ENCODE measurements at places on chromosomes 12 and 14.
A peak's percentile ranks its signal among the peaks of the same experiment; 100 is the strongest.

DNA sequence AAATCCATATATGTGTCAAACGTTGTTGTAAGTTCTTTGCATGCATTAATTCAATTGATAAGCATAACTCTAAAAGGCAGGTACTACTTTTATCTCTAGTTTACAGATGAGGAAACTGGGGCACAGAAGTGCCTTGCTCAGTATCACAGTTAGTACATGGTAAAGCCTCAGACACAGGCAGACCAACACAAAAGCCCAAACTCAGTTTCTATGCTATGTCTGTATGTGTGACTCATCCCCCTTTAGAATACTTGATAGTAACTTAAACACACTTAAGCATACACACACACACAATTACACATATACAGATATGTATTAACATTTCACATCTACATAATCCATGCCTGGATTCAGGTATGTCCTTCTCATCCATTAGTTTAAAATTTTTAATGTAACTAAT, 88.0 kb downstream of the EPS8 start:
- H3K27ac ChIP-seq, result peak overlapping the region; percentile 55
- H3K36me3 ChIP-seq, result no peaks in the 10 kb centered on the region
- DNase-seq, result peak; percentile 11

DNA sequence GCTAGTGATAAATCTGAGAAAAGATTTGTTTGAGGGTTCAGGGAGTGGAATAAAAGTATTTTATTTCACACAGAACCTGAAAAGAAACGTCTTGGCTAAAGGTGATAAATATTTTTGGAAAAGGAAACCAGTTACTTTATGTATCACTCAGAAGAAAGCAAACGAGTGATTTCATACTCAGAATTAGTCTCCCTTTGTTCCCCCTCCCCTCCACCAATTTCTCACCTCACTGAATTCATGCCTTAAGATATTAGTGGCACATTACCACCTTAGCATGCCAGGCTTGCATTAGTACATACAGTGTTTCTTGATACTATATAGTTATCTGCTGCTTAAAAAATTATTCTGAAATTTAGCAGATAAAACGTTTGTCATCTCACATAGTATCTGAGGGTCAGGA, 28.2 kb downstream of the G2E3 start:
- H3K27me3 ChIP-seq, result no peaks in the 10 kb centered on the region
- DNase-seq, result no peak
- H3K4me1 ChIP-seq, result no peaks in the 10 kb centered on the region
- no peak overlapping the region for H3K27ac ChIP-seq
- no peak overlapping the region for H3K4me3 ChIP-seq

DNA sequence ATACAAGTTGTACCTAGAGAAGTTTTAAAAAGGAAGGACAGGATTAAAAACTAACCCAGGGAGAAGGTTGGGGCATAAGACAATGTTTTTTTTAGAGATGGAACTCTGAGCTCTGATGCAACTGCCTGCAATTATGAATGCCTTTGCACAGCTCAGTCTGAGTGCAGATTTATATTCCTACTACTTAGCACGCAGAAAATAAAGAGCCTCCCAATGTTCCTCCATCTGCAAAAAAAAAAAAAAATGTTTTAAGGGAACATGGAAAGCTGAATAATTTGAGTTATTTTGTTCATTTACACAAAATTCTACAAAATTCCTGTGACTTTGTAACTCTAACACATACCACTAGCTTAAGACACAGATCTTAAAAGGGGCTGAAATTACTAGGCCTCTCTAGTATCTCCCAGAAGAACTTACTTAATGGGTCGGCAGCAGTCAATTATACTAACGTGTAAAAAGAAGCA, 15.7 kb downstream of the CLIP1 start:
- peak overlapping the region; percentile 58 for H3K27ac ChIP-seq
- H3K27me3 ChIP-seq, result no peaks in the 10 kb centered on the region
- no peak overlapping the region for H3K4me3 ChIP-seq
- H3K4me1 ChIP-seq, result peaks cover 17% of the 10 kb centered on the region

- no peaks in the 10 kb centered on the region for H3K4me1 ChIP-seq
- DNase-seq, result no peak
- H3K27ac ChIP-seq, result no peak overlapping the region
- H3K4me3 ChIP-seq, result no peak overlapping the region
- no peaks in the 10 kb centered on the region for H3K27me3 ChIP-seq
Observed at GRCh38 chr14:72941286-72941985, 15.2 kb downstream of the DCAF4 start.

DNA sequence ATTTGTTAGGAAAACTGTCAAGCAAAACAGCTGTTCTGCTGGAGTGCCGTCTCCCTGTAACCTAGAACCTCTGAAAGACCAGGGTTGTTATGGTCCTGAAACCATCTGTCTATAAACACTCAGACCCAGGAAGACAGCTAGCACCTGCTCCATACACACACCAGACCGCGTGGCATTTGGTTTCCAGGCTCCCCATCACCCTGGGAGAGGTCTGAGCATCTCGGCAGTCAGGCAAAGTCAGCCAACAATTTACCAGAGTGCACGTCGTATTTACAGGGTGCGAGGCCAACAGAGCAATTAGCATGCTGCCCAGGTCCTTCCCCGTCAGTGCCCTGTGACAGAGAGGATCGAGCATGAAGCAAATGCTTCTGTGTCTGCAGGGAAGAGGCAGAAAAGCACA, 272.5 kb downstream of the SLC15A4 start:
- H3K36me3 ChIP-seq, result no peaks in the 10 kb centered on the region
- H3K4me3 ChIP-seq, result no peak overlapping the region
- no peak for DNase-seq
- H3K27me3 ChIP-seq, result no peaks in the 10 kb centered on the region

- no peaks in the 10 kb centered on the region for H3K4me1 ChIP-seq
- no peak overlapping the region for H3K27ac ChIP-seq
- H3K36me3 ChIP-seq, result no peaks in the 10 kb centered on the region
- H3K4me3 ChIP-seq, result no peak overlapping the region
- no peaks in the 10 kb centered on the region for H3K27me3 ChIP-seq
Observed at GRCh38 chr12:30448038-30448437, 247.6 kb downstream of the IPO8 start.

All from keratinocyte (primary cell).